ENCODE measurements at places on chromosomes 11 and 22.

GRCh38 chr11:81644239-81644840 is 1089.3 kb downstream of the FAM181B start:
- DNase-seq, result peak; percentile 22

DNA sequence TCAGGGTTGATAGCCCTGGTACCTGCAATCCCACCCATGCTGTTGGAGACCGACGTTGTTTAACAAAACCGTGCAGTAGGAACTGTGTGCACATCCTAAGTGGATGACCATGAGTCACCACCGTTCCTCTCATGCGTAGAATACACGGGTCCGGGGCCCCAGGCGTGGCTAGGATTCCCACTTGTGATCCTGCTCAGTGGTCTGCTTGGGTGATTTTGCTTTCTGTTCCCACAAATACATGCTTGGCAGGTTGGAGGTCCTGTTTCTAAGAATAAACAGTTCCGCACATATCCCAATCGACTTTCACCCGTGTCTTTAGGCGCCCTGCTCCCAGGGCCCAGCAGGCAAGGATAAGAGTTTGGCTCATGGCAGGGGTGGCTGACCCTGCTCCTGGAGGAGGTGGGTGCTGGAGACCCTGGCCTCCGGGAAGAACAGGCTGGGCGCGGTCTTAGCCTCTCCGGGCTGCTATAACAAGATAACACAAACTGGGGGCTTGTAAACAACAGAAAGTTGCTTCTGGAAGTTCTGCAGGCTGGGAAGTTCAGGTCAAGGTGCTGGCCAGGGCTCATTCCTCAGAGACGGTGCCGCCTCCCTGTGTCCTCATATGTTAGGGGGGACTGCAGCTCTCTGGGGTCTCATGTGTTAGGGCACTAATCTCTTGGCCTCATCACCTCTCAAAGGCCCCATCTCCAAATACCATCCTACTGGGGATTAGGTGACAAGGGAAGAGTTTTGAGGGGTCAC is 1028.3 kb downstream of the BRD1 start:
- DNase-seq, result no peak

- DNase-seq, result no peak
These were observed 32.8 kb downstream of the OSBPL5 start for GRCh38 chr11:3132271-3132781.

GRCh38 chr11:75563978-75564552 is 2.0 kb downstream of the SERPINH1 start:
- DNase-seq, result no peak

- DNase-seq, result no peak
These were observed 575.8 kb upstream of the B3GAT1 start for GRCh38 chr11:134987822-134988221.

GRCh38 chr11:63993993-63994392 is 7.8 kb downstream of the OTUB1 start:
- no peak for DNase-seq

DNA sequence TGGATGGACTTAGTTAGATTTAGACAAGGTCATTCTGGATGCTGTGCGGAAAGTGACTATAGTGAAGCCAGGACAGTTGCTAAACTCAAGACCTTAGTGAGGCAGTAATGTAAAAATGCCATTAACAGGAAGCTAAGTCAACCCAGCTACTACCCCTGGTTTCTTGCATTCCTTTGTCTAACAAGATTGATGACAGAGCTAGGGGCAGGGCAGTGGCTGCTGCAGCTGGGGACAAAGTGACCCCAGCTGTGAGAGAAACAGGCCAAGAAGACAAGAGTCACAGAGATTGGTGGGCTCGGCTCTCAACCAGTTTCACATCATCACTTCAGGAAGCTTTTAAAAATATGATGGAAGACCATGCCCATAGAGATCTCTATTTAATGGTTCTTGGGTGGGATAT is 110.4 kb upstream of the POU2AF2 start:
- no peak for DNase-seq

GRCh38 chr11:22677153-22677903 is 10.9 kb downstream of the GAS2 start:
- DNase-seq, result no peak

GRCh38 chr22:36986242-36986821 is 32.9 kb downstream of the TST start:
- DNase-seq, result no peak

- DNase-seq, result no peak
These were observed 6.7 kb upstream of the CCDC90B start for GRCh38 chr11:83292709-83293456.

DNA sequence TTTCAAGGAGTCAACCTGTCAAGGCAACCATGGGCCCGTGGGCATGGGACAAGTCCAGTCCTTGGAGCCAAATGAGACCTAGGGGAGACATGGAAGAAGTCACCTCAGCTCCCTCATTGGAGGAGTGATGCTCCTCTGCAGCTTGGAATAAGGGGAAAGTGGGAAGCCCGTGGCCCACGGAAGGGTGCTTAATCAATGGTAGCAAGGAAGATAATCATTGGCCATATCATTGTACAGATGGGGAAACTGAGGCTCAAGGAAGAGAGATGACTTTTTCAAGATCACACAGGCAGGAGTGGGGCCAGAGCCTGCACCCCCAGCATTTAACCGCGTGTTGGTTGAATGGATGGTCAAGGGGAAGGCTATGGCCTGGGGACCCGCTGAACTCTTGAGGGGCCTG is 133.0 kb downstream of the OSBP2 start:
- no peak for DNase-seq

GRCh38 chr11:112318184-112318591 is 57.5 kb upstream of the PLET1 start:
- no peak for DNase-seq

- DNase-seq, result no peak
These were observed at the start of gene OR2AG2 for GRCh38 chr11:6771926-6772893. Gene OR2AG2, minus strand, starts transcription at chr11:6771976. Its CDS starts 3,019 bp downstream, at chr11:6768957.

DNA sequence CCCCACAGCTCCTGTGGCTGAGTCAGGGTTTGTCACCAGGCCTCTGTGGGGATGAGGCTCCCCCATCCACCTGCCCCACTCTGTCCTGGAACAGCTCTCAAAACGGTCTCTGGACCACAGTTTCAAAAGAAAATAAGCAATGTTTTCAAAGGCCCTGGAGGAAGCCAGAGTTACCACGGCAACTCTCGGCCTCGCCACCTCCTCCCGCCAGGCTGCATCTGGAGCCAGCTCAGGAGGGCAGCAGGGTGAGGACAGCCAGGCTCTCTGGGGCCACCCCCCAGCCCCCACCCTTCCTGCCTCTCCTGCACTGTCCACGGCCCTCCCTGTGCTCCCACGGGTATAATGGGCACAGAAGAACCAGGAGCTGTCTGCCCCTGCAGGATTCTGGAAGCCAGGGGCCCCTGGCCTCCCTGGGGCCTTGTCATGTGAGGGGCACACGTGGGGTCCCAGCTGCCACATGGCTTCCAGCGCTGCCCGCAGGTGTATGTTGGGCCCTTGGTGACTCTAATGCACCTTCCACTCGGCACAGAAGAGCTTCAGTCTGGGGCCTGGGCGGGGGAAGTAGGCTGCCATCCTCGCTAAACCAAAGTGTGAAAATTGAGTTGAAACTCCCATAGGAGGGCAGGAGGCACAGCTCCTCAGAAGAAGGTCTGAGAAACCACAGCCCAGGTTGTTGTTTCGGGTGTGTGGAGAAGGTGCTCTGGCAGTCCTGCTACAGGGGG is 10.3 kb downstream of the CD81 start:
- no peak for DNase-seq

DNA sequence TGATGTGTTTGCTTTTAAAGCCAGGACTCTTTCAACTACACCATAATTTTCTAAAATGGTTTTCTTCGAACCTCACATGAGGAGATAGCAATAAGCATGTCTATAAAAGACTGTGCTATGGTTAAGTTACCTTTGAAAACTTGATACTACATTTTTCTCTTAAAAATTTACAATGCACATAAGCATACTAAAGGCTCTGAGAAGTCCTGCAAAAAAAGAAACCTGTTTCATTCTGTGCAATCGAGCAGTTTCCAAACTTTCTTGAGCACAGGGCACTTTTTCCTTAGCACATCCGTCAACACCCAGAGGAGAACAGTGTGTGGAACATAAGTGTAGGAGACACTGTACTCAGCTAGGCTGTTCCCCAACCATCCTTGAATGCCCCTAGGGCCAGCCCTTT is 144.1 kb upstream of the ARHGAP20 start:
- DNase-seq, result no peak

DNA sequence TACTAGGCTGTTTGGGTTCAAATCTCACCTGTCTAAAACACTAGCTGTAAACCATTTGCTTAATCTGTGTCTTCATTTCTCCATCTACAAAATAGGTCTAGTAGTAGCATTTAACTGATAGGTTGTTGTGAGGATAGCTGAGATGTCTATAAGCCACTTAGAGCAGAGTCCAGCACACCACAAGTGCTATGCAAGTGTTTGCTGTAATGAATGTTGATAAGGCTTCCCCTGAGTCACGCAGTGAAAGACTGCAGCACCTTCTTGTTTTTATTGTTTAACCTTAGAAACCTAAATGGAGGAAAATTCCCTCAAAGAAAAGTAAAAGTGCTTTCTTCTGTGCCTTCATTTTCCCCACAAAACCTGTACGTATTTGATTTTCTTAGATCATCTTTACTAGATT is 23.1 kb upstream of the LDHA start:
- DNase-seq, result no peak

DNA sequence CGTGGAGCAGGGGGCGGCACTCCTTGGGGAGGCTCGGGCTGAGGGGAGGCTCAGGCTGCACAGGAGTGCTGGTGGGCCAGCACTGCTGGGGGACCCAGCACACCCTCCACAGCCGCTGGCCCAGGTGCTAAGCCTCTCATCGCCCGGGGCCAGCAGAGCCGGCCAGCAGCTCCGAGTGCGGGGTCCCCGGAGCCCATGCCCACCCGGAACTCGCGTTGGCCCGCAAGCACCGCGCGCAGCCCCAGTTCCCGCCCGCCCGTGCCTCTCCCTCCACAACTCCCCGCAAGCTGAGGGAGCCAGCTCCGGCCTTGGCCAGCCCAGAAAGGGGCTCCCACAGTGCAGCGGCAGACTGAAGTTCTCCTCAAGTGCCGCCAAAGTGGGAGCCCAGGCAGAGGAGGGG is 2266.8 kb downstream of the LRRC4C start:
- DNase-seq, result no peak

DNA sequence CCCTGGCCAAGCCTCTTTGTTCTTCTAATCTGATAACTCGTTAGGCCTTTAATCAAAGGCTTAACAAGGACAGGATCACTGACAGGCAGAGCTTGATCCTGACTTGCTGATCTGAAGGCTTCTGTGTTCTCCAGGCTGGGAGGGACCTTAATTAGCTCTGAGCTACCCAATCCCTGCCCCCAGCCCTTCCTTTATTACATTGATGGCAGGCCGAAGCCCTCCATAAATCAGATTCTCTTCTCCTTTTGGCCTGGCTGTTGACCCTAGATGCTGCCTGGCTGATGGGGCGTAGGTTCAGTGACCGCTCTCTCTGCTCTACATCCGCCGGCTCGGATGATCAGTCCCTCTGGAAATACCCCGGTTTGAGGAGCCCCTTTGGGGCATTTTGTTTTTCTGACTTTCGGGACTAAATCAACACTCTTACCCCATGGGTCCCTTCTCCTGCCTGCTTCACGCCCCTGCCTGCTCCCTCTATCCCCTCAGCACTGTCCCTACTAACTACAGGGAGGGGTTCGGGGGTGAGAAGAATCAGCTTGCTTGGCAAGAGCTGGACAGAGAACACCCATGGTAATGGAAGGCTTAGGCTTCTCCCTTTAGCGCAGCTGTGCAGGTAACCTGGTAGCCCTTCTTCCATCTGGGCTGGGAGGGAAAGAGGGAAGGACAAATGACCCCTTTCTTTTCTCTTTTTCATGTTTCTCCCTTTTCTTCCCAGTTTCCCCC is 10.0 kb upstream of the RRM1 start:
- no peak for DNase-seq

GRCh38 chr22:45529971-45530575 is 27.4 kb downstream of the FBLN1 start:
- DNase-seq, result no peak

DNA sequence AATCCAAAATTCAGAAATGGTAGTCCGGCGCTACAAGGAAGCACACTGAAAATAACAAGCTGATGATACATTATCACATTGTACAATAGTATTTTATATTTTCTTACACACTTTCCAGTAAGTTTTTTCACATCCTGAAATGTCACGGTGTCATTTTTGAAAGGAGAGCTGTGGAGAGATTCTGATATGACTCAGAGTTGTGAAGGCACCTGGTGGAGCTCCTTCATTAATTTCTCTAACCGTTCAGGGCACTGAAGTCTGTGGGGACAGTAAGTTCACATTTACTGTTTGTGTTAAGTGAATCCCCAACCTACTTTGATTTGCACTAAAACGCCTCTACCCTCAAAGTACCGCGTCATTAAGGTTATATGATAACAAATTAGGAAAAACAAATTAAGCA is 13.3 kb downstream of the LDHAL6A start:
- DNase-seq, result no peak

- no peak for DNase-seq
These were observed 292.3 kb upstream of the FAT3 start for GRCh38 chr11:91932151-91932821.

DNA sequence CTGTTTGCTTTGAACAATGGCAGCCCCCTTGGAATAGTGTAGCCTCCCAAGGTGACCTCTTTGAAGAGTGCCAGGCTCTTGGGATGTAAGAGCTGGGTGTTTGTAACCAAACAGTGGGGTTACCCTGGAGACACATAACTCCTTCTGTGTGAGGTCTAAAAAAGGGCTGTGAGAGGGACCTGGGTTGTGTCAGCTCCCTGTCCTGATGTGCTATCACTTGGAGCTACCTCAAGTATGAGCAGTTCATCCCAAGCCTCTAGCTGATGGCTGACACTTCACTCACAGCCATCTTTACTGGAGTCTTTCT is 40.2 kb downstream of the TSPAN18 start:
- no peak for DNase-seq

Measured in left renal pelvis (tissue), 4 donors.